ENCODE measurements at places on chromosomes 5 and 9. TPM values are rescaled to one million over a fixed set of nuclear protein-coding genes. Genes with fewer than 3 reads are reported as not detected.

Gene DDX41
- total RNA-seq = 114 TPM

Gene FBXL7
- total RNA-seq = 8.3 TPM

Gene MSMP
- not detected for total RNA-seq

Gene ARHGEF37
- 6.3 TPM for total RNA-seq

Gene AK8
- total RNA-seq = 1.4 TPM

Gene PCDHB13
- total RNA-seq = 0.90 TPM

Gene ACSL6
- not detected for total RNA-seq

Gene ADRA1B
- total RNA-seq = 5.2 TPM

Gene SPATA6L
- total RNA-seq = 0.16 TPM

Gene SV2C
- total RNA-seq = not detected

Gene GARIN3
- not detected for total RNA-seq

Gene CD74
- total RNA-seq = 0.65 TPM

Gene PCDHB16
- 0.54 TPM for total RNA-seq

Gene ANKRD20A1
- total RNA-seq = under 0.01 TPM

Gene TAF11L3
- total RNA-seq = not detected

Gene CSF1R
- total RNA-seq = not detected

Gene WDR36
- 27.4 TPM for total RNA-seq

Gene KIF4B
- total RNA-seq = not detected

Gene SMIM32
- total RNA-seq = not detected

Gene TAF9
- total RNA-seq = 55.9 TPM

Gene PGM5
- 0.18 TPM for total RNA-seq

Gene MARCHF3
- total RNA-seq = 9.0 TPM

Gene SSNA1
- total RNA-seq = 52.2 TPM

Gene DRD1
- not detected for total RNA-seq

Gene OR1Q1
- not detected for total RNA-seq

Gene C9
- not detected for total RNA-seq

Gene PSAT1
- total RNA-seq = 182 TPM

Gene ORM2
- not detected for total RNA-seq

Gene LCN9
- not detected for total RNA-seq
